ENCODE measurements at places on chromosomes 6 and 20.

DNA sequence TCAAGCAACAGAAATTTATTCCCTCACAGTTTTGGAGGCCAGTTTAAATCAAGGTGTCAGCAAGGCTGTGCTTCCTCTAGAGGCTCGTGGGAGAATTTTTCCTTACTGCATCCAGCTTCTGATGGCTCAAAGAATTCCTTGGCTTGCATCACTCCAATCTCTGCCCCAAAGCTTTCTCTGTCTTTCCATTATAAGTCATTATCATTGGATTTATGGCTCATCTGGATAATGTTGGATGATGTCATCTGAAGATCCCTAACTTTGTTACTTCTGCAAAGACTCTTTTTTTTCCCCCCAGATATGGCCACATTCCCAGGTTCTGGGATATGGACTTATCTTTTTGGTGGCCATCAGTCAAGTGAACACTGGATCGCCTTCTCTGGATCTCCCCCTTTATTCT is 146.3 kb upstream of the B3GAT2 start:
- no peak for DNase-seq

DNA sequence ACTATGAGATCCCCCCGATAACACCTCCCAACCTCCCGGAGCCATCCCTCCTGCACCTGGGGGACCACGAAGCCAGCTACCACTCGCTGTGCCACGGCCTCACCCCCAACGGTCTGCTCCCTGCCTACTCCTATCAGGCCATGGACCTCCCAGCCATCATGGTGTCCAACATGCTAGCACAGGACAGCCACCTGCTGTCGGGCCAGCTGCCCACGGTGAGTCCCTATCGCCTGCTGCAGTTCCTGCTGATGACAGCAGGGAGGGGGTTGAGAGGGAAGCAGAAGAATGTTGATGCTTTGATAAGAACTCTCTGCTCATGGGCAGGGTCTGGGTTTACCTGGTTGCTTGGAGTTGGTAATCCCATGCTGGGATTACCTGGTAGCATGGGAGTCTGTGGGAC is 91.9 kb downstream of the TOX2 start:
- DNase-seq: no peak

GRCh38 chr6:145608850-145609249 is 126.5 kb downstream of the EPM2A start:
- DNase-seq: no peak

DNA sequence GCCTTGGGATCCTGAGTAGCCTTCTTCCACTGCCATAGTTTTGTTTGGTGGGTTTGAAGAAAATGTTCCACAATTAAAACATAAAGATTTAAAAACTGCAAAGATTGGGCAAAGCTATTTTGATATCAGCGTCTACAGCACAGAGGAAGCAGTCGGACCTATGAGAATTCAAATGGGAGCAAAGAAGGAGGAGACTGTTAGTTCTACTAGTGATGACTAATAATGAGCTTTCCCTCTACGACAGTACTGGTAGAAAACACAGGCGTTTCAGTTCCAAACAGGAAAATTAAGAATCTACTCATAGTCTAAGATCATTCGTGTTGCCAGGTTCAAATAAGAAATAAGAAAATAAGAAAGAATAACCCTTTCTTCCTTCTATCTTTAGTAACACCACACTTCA is 121.2 kb downstream of the INSM1 start:
- no peak for DNase-seq

- DNase-seq: no peak
These were observed 3.5 kb upstream of the PSORS1C2 start for GRCh38 chr6:31142361-31142761.

DNA sequence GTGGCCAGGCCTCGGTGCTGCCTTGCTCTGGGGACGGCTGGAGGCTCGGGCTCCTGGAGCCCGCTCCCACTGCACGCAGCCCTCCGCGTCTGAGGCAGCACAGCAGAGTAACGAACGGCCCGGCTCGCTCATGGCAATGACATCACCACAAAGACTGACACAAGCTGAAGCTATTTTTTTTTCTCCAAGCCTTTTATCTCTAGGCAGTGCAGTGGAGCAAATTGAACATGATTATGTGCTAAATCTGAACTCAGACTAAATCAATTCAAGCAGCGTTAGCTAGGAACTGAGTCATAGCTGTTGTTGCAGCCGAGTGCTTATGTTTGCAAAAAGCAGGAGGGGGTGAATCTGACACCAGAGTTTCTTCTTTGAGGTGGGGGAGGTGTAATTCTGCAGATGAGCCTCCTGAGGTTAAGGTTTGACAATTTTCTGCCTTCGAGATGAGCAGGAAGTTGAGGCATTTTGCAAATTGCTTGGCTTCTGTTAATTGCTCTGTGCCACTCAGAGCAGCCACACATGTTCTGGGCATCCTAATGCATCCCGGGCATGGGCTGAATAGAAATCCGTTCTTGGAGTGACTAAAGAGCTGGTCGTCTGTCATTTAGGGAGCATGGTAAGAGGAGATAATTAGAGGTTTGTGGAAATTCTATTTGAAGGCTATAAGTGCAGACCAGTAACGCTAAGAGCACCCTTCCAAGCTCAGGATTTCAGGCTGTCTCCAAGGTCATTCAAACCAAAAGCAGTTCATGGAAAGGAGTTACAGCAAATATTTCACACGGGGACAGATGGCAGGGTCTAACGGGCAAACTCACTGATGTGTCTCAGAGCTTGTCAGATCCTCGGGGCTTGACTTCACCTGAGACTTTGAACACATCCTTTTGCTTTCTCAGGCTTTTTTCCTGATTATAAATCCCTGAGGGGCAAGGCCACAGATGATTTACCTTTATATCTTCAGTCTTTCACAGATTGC is 155.1 kb upstream of the ENPP5 start:
- no peak for DNase-seq

GRCh38 chr20:58557733-58558342 is 42.6 kb upstream of the APCDD1L start:
- no peak for DNase-seq

DNA sequence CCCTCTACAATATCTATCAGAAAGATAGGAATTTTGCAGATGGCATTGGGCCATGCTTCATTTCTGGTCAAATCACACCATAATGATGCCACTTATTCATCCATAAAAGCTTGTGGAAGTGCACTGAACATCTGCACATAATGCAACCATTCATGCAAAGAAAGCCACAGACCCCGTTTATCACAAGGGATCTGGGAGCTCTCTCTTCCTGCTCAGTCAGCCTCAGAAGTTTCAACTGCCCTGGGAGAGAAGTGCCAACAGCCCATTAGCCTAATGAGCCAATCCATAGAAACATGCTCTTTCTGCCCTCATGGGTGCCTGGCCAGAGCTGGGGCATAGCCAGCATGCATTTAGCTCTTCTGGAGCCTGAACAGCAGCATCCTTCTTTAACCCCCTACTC is 85.8 kb downstream of the SLC35F1 start:
- no peak for DNase-seq

GRCh38 chr6:116456927-116457326 is 4.2 kb upstream of the CALHM6 start:
- DNase-seq: no peak

DNA sequence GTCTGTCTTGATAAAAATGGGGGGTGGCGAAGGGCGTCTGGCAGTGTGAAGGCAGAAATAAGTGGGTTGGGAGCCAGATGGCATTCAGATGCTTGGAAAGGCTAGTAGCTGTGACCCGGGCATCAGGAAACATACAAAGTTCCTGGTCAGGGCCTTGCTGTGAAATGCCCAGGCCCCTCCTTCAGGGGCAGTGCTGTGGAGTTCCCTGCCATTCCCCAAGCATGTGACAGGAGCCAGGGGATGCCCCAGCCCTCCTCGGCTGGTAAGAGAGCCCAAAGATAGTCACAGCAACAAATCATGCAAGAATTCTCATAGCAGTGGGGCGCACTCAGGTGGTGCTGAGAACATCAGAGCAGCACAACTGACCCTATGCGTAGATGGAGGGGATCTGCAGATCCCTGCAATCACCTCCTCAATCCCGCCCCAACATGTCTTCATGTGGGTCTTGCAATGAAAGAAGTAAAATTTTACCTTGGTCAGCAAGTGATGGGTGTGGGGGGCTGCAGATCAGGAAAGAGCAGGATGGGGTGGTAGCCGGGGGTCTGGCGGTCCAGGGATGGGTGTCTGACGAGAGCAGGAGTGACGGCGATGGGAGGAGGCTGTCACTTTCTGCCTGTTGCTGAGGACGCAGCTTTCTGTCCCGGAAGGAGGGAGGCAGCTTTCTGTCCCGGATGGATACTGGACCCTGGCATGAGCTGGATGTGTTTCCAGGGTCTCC is 39.5 kb downstream of the SLC22A1 start:
- DNase-seq: no peak

GRCh38 chr20:22686097-22686496 is 101.7 kb upstream of the FOXA2 start:
- no peak for DNase-seq

GRCh38 chr6:157452096-157452495 is 71.1 kb downstream of the ZDHHC14 start:
- no peak for DNase-seq

DNA sequence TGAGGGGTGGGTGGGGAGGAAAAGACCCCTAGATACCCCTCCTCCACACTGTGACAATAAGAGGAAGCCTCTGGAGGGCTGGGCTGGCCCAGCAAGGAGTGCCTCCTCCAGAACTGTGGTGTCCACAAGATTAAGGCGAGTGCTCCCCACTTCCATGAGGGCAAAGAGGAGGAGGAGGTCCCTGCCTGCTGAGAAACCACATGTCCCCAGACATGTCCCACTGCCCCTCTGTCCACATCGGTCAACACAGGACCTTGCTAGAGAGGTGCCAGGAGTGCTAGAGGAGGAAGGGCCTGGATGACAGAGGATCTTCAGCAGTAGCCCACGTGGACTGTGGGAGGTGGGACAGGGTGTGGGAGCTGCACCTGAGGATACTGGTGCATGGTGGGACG is 3.1 kb downstream of the RAET1G start:
- DNase-seq: no peak

- DNase-seq: no peak
These were observed 18.8 kb upstream of the CLPSL2 start for GRCh38 chr6:35757456-35758123.

- no peak for DNase-seq
These were observed 44.3 kb downstream of the KHDC1L start for GRCh38 chr6:73180763-73181619.

GRCh38 chr6:48765352-48765961 is 654.5 kb upstream of the PTCHD4 start:
- DNase-seq: no peak

- no peak for DNase-seq
These were observed 66.5 kb upstream of the SLC35F1 start for GRCh38 chr6:117840541-117840983.

- DNase-seq: no peak
These were observed 16.6 kb upstream of the SLC22A1 start for GRCh38 chr6:160104821-160105517.

- DNase-seq: no peak
These were observed 15.7 kb downstream of the PLAGL2 start for GRCh38 chr20:32191873-32192272.

GRCh38 chr20:33840759-33841435 is 29.7 kb downstream of the CHMP4B start:
- DNase-seq: no peak

DNA sequence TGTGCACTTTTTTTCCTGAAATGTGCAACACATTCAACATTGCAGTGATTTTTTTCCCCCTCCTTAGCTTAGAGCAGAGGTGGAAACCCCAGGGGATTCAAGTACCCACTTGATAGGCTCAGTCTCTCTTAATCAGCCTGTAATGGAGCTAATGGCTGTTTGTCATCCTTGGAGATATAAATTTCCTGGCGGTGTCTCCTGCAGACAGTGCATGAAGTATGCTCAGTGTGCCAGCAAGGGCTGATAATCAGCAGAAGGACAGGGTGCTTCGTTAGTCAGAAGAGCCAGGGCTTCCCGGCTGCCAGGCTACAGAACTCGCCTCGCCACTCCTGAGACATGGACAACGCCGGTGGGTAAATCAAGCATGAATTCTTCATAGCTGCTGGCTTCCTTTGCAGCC is 69.8 kb upstream of the PHACTR2 start:
- DNase-seq: no peak

DNA sequence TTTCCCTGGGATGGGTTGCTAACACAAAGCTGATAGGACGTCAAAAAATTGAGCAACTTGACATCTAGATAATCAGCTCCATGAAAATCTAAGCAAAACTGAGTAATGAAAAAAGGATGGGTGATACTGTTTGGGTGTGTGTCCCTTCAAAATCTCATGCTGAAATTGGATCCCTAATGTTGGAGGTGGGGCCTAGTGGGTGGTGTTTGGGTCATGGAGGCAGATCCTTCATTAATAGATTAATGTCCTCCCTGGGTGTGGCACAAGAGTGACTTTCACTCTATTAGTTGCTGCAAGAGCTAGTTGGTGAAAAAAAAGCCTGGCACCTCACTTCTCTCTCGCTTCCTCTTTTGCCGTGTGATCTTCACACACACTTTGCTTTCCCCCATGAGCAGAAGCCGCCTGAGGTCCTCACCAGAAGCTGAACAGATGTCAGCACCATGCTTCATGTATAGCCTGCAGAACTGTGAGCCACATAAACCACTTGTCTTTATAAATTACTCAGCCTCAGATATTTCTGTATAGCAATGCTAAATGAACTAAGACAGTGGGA is 160.9 kb downstream of the FRK start:
- DNase-seq: no peak

GRCh38 chr6:53608396-53608795 is 57.2 kb downstream of the KLHL31 start:
- DNase-seq: no peak

DNA sequence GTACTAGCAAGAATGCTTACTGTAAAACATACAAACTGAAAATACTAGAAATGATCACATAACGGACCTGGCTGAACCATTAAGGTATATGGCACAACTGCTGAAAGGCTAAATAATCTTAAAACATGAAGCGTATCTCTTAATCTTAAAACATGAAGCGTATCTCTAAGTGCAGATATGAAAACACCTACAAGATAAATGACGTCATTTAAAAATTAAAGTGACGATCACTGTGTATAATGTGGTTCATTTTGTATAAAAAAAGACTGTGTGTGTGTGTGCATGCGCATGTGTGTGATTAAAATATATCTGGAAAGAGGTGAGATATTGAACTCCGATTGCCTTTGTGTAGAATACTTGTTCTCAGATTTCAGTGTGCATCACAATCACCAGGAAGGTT is 780.4 kb downstream of the KIF16B start:
- DNase-seq: no peak

DNA sequence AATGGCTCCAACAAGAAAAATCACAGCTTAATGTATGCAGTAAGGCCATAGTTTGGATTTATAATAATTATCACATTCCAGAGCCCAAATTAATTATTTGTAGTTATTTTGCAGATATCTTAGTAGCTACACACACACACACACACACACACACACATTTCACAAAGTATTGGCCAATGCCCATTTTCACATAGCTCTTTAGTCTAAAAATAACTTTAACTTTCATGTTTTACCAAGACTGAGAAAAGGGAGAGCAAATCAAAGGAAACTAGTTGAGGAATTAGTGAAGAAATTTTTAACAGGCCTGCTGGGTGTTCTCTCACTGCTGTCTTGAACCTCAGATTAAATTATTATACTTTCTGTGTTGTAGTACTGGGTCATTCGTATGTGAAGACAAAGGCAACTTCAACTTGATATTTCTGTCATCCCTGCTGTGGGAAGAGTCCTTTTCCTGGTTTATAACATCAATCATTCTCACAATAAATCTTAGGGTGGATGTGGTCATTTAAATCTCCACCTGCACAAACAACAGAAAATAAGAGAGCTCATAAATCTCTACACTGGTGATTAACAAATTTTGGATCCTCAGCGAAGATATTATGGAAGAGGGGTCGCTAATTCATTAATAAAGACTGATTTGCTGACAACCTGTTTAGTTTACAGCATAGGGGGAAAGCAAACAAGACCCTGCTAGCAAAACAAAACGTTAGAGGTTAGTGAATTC is 1.6 kb upstream of the TCF21 start:
- DNase-seq: no peak
